ENCODE measurements at places on chromosomes 1 and 21. TPM values are rescaled to one million over a fixed set of nuclear protein-coding genes. Genes with fewer than 3 reads are reported as not detected.

Gene CNKSR1
- polyA plus RNA-seq: 2.5 TPM

Gene SLC66A1
- 13.1 TPM for polyA plus RNA-seq

Gene OR10Z1
- polyA plus RNA-seq: 0.10 TPM

Gene DCST2
- polyA plus RNA-seq: 2.1 TPM

Gene DCST1
- not detected for polyA plus RNA-seq

Gene RGSL1
- polyA plus RNA-seq: not detected

Gene UBASH3A
- not detected for polyA plus RNA-seq

Gene HNRNPCL1
- polyA plus RNA-seq: not detected

Gene KCNT2
- 7.0 TPM for polyA plus RNA-seq

Gene IGSF21
- polyA plus RNA-seq: 0.48 TPM

Gene LYPD8
- not detected for polyA plus RNA-seq

Gene SELENBP1
- polyA plus RNA-seq: 35.2 TPM

Gene GPR52
- polyA plus RNA-seq: not detected

Gene CYP4Z1
- 0.15 TPM for polyA plus RNA-seq

Gene KCNE1
- polyA plus RNA-seq: 0.28 TPM

Gene NHLH1
- polyA plus RNA-seq: 1.5 TPM

Gene MPL
- 0.41 TPM for polyA plus RNA-seq

Gene OR2T2
- not detected for polyA plus RNA-seq

Gene OTUD7B
- polyA plus RNA-seq: 14.6 TPM

Gene TEDDM1
- polyA plus RNA-seq: not detected

Gene FCGR3B
- polyA plus RNA-seq: not detected

Gene FCMR
- 1.5 TPM for polyA plus RNA-seq

Gene KCNN3
- 11.8 TPM for polyA plus RNA-seq

Gene RUNX1
- 9.7 TPM for polyA plus RNA-seq

Gene GSTM3
- polyA plus RNA-seq: 34.4 TPM

Gene CCDC185
- polyA plus RNA-seq: not detected

Gene PUM1
- polyA plus RNA-seq: 60.9 TPM

Gene RAP1A
- 50.2 TPM for polyA plus RNA-seq

Gene CITED4
- polyA plus RNA-seq: 2.7 TPM

Gene SPRR4
- not detected for polyA plus RNA-seq

Gene NID1
- polyA plus RNA-seq: 239 TPM

Gene SDC3
- polyA plus RNA-seq: 36.0 TPM

Gene CFHR4
- polyA plus RNA-seq: not detected

Gene CLIC6
- polyA plus RNA-seq: not detected

Gene AADACL4
- polyA plus RNA-seq: 0.13 TPM

All from hindlimb muscle (tissue), 1 donor.